ENCODE measurements at places on chromosomes 5 and 9. TPM values are rescaled to one million over a fixed set of nuclear protein-coding genes. Genes with fewer than 3 reads are reported as not detected.

The COL15A1 gene
- 0.06 TPM for total RNA-seq

The TOMM5 gene
- 159 TPM for total RNA-seq

The FAM169A gene
- total RNA-seq = 11.1 TPM

The WDR31 gene
- 0.14 TPM for total RNA-seq

The OR1L1 gene
- not detected for total RNA-seq

The GPX3 gene
- total RNA-seq = 10.9 TPM

The BRINP1 gene
- total RNA-seq = 2.5 TPM

The TRIM14 gene
- 8.1 TPM for total RNA-seq

The CCDC180 gene
- total RNA-seq = 0.29 TPM

The CTSV gene
- total RNA-seq = 9.6 TPM

The PHYHD1 gene
- 21.2 TPM for total RNA-seq

The OSMR gene
- 20.1 TPM for total RNA-seq

The HEMGN gene
- not detected for total RNA-seq

The GALT gene
- 20.3 TPM for total RNA-seq

The ECSCR gene
- total RNA-seq = 0.12 TPM

The ABCA2 gene
- 3.0 TPM for total RNA-seq

The PRDM9 gene
- total RNA-seq = not detected

The DBN1 gene
- 430 TPM for total RNA-seq

The PPP3R2 gene
- total RNA-seq = not detected

The TLX3 gene
- total RNA-seq = 0.87 TPM

The PHF24 gene
- total RNA-seq = 0.12 TPM

The MYO10 gene
- total RNA-seq = 31.5 TPM

The SLC24A2 gene
- not detected for total RNA-seq

The PLAC8L1 gene
- not detected for total RNA-seq

The PLPPR1 gene
- not detected for total RNA-seq

The BAAT gene
- not detected for total RNA-seq

The LCN9 gene
- not detected for total RNA-seq

The PCDHGA11 gene
- 2.6 TPM for total RNA-seq

The SEMA4D gene
- total RNA-seq = 12.3 TPM

The FAM151B gene
- 0.06 TPM for total RNA-seq

The SPINK7 gene
- total RNA-seq = not detected

The NRG2 gene
- total RNA-seq = 0.43 TPM

The SH3RF2 gene
- 16.3 TPM for total RNA-seq

The FCN2 gene
- not detected for total RNA-seq

The DCTN4 gene
- total RNA-seq = 29.0 TPM

The ZDHHC12 gene
- 106 TPM for total RNA-seq

The SHLD3 gene
- total RNA-seq = 1.8 TPM

The RARS1 gene
- total RNA-seq = 109 TPM

The IFNK gene
- not detected for total RNA-seq

The TBC1D2 gene
- 16.6 TPM for total RNA-seq

The XRCC4 gene
- total RNA-seq = 10.9 TPM

The SIT1 gene
- not detected for total RNA-seq

The NUTM2F gene
- total RNA-seq = not detected

The FYB1 gene
- total RNA-seq = not detected

The ARL14EPL gene
- total RNA-seq = not detected

The CD14 gene
- not detected for total RNA-seq

The C9orf50 gene
- total RNA-seq = not detected

The UBE2R2 gene
- 27.4 TPM for total RNA-seq

The PCDHAC2 gene
- not detected for total RNA-seq

The SPATA31A3 gene
- total RNA-seq = not detected

The LRRC70 gene
- not detected for total RNA-seq

The DMRT3 gene
- total RNA-seq = 1.4 TPM

The DNAH5 gene
- 1.7 TPM for total RNA-seq

The SLIT3 gene
- 0.36 TPM for total RNA-seq

The CEL gene
- 0.58 TPM for total RNA-seq

The SPINK9 gene
- not detected for total RNA-seq

The ENTREP1 gene
- total RNA-seq = 0.87 TPM

The ENG gene
- total RNA-seq = 10.6 TPM
